ENCODE measurements at places on chromosomes 3 and 15.
A peak's percentile ranks its signal among the peaks of the same experiment; 100 is the strongest.

GRCh38 chr15:66581972-66582537 lies 16.3 kb upstream of the LCTL start:
- no peak for DNase-seq

DNA sequence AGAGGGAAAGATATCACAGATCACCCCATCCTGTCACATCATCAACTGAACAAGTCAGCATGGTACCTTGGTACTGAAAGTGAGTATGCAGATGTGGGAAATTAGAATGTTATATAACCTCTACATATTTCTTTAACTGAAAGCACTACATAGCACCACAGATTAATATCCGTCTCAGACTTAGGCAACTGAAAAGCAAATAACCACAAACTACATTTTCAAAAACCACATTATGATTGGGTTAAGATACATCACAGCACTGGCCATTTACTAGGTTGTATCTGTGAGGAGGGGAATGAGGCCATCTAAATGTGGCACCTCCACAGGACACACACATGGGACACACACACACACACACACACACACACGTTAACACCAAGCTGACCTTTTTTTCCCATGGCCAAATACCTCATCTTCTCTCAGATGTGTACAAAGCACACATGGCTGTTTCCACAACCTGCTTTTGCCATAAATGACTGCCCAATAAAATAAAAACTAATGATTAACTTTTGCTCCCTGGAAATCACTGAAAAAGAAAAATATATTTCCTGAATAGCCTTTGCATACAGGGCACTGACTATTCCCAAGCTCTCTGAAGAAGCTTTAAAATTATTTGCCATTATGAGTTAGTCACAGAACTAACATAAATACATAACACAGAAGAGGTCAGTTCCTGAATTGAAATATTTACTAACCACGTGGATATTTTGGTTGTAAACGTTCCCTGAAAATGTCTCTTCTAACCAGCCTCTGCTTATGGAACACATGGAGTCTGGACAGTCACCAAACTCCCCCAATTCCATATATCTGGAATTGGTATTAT lies 60.1 kb downstream of the SUMF1 start:
- no peak for DNase-seq

DNA sequence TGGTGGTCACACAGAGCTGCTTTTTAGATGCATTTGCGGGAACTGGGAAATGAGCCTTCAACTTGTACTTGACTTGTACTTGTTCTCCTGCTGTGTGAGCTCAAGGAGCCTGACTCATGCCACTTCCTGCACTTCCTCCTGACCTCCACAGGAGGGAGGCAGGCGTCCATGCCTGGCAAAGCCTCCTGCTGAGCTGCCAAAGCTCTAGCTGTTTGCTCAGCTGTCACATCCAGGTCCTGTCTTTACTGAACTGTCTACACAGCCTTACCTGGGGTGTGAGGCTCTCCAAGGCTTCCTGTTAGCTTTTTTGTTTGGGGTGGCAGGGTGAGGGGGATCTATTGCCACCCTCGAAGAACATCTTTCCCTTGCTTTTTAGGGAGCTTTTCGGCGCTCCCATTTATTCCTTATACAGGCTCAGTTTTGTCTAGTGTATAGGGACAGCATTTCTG lies 6.4 kb downstream of the THPO start:
- peak; percentile 80 for DNase-seq

DNA sequence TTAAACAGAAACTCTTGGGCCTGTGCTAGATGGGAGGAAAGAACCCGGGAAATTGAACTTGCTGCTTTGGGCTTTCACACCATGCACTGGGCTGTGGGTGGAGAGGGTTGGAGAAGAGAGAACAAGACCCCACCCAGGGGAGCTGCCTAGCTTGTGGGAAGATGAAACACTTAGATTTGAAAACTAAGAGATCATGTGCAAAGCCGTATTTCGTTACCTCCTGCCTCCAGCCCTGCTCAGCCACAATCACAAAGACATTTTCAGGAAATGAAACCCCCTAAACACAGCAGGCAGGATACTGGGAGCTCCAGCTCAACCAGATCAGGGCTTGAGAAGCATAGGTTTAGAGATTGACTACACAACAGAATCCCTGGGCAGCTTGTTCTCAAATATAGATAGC lies 183.0 kb upstream of the C2CD4B start:
- DNase-seq, result no peak

GRCh38 chr3:49611719-49612118 lies 57.4 kb downstream of the BSN start:
- DNase-seq, result no peak

DNA sequence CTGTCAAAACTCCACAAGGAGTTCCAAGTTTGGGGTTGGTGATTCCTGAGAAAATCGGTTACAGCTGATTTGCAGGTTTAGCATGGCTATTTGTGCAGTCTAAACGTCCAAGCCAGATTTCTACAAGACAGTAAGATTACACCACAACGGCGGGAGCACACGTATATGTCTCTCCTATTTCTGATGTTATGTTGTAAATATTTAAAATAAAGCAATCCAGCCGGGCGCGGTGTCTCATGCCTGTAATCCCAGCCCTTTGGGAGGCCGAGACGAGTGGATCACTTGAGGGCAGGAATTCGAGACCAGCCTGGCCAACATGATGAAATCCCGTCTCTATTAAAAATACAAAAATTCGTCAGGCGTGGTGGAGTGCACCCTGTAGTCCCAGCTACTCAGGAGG lies 106.8 kb upstream of the IGF1R start:
- DNase-seq, result no peak

DNA sequence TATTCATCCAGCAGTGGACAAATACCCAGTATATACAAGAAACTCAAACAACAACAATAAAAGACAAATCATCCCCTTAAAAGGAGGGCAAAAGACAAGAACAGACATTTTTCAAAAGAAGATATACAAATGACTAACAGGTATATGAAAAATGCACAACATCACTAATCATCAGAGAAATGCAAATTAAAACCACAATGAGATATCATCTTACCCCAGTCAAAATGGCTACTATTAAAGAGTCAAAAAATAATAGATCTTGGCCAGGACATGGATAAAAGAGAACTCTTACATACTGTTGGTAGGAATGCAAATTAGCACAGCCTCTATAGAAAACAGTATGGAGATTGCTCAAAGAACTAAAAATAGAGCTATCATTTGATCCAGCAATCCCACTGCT lies 16.9 kb downstream of the DHX36 start:
- no peak for DNase-seq

DNA sequence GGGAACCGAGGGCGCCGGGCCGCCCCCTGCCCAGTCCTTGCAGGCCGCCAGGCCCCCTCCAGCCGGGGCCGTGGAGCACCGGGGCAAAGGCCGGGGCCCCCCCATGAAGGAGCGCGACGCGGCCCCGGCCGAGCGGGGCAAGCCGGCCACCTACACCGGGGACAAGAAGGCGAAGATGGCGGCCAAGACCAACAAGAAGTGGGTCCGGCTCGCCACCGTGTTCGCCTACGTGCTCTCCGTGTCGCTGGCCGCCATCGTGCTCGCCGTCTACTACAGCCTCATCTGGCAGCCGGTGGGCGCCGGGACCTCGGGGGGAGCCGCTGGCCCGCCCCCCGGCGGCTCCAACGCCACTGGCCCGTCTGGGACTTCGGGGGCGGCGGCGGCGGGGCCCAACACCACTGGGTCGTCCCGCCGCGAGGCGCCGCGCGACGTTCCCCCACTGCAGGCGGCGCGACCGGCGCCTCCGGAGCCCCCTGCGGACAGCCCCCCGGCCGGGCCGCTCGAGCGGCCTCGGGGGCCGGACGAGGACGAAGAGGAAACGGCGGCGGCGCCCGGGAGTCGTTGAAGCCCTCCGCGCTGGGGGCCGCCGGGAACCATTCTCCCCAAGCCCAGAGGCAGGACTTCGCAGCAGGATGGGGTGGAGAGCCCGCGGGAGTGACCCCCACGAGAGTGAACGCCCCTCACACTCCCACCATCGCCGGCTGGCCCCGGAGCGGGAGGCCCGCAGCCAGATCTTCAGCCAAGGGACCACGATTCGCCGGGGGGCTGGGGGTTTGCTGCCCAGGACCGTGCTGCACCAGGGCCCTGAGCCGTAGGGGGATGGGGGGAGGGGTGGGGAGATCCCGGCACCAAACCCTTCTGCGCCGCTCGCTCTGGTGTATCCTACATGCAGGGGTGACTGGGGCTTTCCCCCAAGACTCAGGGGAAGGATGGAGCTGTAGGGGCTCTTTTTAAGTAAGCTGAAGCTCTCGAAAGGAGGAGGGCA lies 753 bp downstream of the INAFM2 start:
- DNase-seq, result peak; percentile 68

DNA sequence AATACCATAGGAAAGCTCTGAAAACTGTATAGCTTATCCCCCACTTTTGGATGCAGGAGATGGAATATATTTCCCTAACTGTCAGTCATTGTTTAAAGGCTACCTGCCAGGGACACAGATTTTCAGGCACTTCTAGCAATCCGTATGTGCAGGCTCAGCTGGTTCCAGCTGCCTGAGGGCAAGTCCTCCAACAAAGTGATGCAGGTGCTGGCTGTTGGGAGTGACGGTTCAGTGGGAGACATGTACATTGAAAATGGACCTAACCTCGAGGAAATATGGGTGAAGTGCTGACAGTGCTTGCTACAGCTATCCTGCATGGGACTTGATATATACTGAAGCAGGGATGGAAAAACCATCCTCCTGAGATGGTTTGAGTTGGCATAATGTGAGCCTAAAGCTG lies 153.1 kb upstream of the GAP43 start:
- no peak for DNase-seq

All from Right ventricle myocardium superior (tissue), 1 donor.